ENCODE measurements at places on chromosomes 5 and 9.
A peak's percentile ranks its signal among the peaks of the same experiment; 100 is the strongest.

DNA sequence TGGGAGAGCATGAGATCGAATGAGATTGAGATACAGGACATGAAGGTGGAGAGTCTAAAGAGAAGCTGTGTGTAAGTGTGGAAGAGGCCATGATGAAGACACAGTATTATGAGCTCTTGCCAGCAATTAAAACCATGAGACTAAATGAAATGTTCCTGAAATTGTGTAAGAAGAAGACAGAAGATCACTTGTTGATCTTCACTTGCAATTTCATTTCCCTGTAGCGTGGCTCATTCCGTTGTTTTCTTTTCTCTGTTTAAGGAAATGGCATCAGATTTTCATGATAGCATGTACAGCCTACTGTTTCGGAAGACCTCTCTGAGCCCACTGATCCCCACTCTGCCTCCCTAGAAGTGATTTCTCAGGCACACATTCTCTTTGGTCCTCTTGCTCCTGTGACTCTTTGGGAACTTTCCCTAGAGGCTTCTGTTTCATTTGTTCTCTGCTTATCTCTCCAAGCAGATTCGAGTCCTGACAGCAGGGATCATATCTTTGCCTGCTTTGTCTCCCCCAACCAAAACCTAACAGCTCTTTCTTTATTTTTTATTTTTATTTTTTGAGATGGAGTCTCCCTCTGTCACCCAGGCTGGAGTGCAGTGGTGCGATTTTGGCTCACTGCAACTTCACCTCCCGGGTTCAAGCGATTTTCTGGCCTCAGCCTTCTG is 16.8 kb downstream of the PIP5K1B start:
- DNase-seq, result no peak

DNA sequence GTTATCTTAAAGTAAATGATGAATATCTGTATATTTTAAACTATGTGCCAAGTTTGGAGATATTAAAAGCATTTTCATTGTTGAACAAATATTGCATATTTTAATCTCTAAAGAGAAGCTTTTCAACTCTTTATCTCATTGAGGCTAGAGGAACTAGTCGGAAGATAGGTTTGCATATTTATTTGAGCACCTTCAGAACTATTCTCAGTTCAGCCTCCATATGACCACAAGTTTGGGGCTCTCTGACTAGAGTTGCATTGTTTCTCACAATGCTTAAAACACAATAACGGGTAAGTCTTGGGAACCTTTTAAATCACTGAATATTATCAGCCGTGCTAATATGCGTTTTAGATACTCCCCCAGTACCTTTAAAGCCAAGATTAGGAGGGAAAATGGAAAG is 47.3 kb upstream of the CTXN3 start:
- DNase-seq, result no peak

GRCh38 chr9:17810728-17811571 is 232.1 kb downstream of the SH3GL2 start:
- DNase-seq, result peak; percentile 37

DNA sequence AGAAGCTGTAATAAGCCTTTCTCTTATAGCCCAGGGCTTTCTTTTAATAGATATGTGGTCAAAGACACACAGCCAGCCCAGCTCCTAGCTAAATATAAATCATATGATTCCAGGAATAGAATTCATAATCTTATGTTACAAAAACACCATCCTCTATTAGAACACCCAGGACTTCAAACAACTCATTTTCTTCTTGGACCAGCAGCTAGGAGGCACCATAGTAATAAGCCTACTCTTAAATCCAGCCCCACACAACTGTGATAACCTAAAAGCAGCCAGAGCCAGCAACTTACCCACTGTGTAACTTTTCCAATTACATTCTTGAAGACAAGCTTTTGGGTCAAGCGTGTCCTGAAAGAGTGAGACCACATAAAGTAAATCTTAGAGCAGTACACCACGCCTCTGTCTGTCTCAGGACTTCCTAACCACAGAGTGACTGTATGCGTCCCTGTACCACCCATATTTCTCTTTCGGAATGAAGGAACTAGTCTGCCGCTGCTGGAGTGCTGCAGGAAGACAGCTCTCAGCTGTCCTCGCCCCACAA is 223.8 kb downstream of the TLE1 start:
- DNase-seq, result no peak

GRCh38 chr5:175340180-175340579 is 103.8 kb downstream of the DRD1 start:
- DNase-seq, result no peak

GRCh38 chr5:44774279-44774880 is 34.4 kb upstream of the MRPS30 start:
- DNase-seq, result no peak

GRCh38 chr5:172788771-172789686 is 18.0 kb upstream of the DUSP1 start:
- no peak for DNase-seq

GRCh38 chr9:87216036-87216435 is 268.7 kb upstream of the GAS1 start:
- DNase-seq, result no peak

DNA sequence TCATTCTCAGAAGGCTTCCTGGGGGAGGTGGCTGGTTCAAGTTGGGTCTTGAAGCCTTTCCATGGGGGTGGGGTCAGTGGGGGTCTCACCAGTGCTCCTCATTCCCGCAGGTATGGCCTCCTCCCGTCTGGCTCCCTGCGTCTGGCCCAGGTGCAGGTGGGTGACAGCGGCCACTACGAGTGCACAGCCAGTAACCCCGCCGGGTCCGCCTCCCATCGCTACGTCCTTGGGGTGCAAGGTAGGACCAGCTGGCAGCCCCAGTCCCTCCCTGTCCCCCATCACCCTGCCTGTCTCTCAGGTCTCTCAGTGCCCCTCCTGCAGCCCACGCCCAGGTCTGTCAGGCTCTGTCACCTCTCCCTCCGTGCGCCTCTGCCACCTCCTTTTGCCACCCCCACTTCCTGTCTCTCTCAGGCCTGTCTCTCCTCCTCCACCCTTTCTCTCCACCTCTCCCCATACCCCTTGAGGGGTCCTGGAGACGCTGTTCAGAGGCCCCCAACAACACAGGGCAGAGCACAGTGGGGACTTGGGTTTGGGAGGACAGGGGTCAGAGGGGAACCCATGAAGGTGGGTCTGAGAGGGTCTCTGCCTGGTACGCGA is 72.3 kb downstream of the HMCN2 start:
- no peak for DNase-seq

DNA sequence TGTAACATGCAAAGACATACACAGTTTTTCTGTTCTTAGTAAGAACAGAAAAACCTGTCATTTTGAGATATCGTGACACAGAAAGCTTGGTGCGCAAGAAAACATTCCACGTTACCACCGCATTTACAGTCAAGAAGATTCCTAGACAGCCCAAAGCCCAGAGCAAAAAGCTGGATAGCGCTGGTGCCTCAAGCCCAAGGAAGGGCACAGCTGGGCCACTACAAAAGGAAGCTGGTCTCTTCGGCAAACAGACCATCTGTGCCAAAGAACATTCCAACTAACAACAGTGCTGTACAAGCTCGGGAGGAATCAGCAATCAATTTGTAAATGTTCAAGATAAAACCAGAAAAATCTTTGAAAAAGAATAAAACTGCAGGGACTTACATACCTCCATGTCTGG is 31.0 kb downstream of the PSMB7 start:
- no peak for DNase-seq

- DNase-seq, result no peak
Measured at GRCh38 chr5:153777681-153778581, 260.8 kb downstream of the FAM114A2 start.
